ENCODE measurements at places on chromosomes 5 and 9.

DNA sequence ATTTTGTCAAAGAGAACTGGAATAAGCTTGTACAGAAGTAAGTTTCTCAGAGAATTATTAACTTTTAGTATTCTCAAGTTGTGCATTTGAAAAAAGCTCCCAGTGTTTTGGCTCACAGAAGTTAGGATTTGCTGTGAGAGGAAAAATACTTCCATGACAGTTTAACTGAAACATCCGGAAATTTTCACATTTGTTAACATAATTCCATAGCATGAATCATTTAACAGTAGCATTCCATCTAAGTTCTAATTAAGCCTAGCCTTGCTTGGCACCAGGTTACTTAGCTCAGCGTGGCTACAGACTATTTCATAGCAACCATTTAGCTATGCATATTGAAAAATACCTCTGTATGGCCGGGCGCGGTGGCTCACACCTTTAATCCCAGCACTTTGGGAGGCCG, 90.8 kb downstream of the LNPEP start:
- no peak for DNase-seq

DNA sequence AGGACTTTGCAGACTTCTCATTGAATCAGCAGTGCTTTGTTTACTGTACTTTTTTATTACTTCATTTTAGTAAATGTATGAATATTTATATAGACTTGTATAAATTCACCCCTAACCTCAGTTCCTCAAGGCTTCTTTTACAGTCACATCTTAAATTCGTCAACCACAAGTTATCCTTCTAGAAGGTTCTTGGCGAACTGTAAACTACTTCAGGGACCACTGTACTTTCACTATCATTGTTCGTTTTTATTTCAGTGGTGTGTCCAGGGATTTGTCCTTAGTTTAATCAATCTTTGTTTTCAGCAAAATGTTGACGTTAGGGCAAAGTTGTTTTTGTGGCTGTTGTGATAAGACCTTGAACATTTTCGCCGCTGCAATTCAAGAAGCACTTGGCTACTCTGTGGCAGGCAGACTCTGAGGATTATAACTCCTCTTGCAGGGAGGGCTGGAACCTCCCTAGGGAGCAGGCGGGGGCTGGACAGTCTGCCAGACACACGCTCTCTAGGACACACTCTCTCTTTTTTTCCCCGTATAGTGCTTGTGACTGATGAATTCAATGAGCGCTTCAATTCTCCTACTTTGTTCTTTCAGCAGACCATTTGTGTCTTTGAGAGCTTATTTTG, 252.8 kb downstream of the FBXL7 start:
- no peak for DNase-seq

- DNase-seq = no peak
These were observed 1255.2 kb downstream of the EFNA5 start for GRCh38 chr5:106415541-106415940.

DNA sequence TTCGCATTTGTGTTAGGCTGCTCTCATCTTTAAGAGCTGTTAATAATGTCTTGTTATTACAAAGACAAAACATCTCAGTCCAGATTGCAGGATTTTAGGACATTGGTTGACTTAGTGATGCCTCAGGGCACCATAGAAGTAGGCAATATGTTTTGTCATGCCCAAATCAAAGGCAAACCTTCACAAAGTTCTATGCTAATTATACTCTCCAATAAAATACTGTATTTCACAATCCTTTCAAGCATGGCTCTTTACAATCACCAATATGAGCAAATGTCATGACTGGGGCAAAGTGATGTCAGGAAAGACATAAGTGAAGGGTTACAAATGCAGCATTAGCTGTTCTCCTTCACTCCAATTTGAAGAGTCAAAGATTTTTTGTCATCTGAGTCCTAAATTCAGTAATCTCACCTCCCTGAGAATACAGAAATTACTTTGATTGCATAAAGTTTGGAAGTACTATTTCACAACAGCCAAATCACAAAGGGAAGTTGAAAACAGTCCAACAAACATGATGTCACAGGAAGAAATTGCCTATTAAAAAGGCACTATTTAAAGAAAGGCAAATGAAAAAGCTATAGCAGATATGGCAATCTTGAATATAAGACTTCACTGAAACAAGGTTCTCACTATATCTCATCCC, 303.2 kb downstream of the PRR16 start:
- DNase-seq = no peak

DNA sequence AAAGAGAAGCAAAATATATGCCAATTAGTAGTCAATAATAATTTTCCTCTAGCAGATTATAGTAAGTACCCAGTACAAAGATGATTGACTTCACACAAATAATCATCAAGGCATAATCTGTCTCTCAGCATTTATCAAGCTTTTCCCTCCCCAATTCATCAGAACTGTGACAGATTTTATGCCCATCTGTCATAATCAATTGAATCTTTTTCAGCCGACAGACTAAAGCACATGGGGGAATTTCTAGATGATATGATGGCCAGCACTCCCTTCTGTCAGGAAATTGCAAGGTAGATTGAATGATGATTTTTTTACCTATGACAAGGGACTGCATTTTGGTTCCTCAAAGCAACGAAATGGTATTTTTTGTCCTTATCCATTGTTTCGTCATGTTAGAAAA, 227.1 kb upstream of the CYLC2 start:
- no peak for DNase-seq

- peak; percentile 12 for DNase-seq
These were observed 88.3 kb downstream of the GIN1 start for GRCh38 chr5:103031607-103032006.

GRCh38 chr5:171625646-171626045, 160.0 kb upstream of the SMIM23 start:
- DNase-seq = no peak

GRCh38 chr9:130421154-130421801, 23.5 kb upstream of the ASS1 start:
- DNase-seq = no peak

- DNase-seq = no peak
These were observed 1.5 kb downstream of the ARPC5L start for GRCh38 chr9:124863371-124863871.

- no peak for DNase-seq
These were observed 162.8 kb downstream of the GABRG2 start for GRCh38 chr5:162230348-162230747.

DNA sequence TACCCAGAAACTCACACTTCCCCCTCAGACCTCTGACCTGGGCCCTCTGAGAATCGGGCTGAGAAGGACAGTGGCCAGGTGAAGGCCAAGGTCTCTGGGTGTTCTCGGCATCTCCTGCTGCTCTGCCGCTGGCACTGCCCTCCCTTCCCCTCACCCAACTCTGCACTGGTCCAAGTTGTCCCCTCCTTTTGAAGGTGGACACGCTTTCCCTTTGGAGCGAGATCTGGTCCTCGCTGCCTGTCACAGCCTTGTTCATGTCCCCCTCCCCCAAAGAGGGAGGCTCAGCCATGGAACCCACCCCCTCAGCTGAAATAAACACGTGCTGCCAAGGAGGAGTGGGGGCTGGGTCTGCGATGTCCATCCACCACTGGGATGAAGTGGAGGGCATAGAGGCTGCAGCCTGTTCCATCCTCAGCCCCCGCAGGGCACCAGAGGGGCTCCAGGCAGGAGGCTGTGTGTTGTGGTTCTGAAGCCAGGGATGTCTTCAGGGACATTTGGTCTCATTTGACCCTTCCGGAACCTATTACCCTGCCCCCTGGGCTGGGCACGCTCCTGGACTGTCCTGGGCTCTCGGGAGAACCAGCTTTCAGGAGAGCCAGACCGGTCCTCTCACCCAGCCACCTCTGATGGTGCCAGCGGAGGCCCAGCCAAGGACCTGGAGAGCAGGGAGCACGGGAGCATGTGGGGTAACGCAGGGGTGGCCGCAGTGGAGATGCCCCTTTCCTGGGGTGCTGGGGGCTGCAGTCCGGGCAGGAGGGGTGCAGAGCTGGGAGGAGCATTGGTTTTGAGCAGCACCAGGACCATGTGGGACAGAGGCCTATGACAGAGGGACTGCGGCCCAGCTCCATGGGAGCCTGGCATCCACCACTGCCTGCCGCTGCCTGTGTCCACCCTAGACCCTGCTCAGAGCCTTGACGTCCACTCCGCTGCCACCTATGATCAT, 4.7 kb upstream of the LCN2 start:
- no peak for DNase-seq

DNA sequence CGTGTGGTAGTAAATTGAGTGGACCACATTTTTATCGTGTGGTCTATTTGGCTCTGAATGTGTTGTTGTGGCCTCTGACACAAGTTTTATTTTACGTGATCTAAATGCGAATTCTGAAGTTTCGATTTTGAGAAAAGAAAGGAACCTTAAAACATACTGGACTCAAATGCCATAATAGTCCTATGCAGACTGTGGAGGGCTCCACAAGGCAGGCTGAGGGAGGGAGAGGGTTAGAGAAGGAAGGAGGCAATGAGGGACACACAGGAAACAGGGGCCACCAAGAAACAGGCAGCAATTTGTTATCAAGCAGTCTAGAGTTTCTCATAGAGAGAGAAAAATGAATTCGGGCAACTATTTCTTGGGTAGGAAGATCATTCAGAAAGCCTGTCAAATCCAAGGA, 110.4 kb upstream of the SEMA6A start:
- no peak for DNase-seq

- no peak for DNase-seq
These were observed 17.7 kb downstream of the SRP19 start for GRCh38 chr5:112878760-112879159.

DNA sequence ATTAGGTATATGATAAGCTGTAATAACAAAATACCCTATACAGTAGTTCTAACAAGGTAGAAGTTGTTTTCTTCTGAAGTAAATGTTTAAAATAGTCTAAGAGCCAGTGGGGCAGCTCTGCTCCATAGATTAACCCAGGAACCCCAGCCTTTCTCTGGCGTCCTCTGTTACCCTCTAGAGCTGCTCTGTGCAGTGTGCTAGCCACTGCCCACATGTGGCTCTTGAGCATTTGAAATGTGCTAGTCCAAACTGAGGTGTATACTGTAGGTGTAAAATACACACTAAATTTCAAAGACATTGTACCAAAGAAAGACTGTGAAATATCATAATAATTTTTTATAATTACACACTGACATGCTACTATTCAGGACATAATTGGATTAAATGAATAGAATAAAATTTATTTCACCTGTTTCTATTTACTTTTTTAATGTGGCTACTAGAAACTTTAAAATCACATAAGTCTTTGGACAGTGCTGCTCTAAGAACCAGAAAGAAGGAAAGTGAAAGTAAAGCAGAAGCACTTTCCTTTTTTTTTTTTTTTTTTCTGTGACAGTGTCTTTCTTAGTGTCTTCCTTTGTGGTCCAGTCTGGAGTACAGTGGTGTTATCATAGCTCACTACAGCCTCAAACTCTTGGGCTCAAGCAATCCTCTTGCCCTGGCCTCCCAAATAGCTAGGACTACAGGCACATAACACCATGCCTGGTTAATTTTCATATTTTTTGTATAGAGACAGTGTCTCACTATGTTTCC, 39.3 kb downstream of the RAI14 start:
- DNase-seq = no peak

GRCh38 chr5:83987513-83988292, 267.0 kb upstream of the HAPLN1 start:
- DNase-seq = no peak

- peak; percentile 50 for DNase-seq
These were observed 9.4 kb upstream of the DELE1 start for GRCh38 chr5:141914199-141914743.

GRCh38 chr9:100098046-100098886, 534 bp downstream of the ERP44 start:
- DNase-seq = peak; percentile 34

DNA sequence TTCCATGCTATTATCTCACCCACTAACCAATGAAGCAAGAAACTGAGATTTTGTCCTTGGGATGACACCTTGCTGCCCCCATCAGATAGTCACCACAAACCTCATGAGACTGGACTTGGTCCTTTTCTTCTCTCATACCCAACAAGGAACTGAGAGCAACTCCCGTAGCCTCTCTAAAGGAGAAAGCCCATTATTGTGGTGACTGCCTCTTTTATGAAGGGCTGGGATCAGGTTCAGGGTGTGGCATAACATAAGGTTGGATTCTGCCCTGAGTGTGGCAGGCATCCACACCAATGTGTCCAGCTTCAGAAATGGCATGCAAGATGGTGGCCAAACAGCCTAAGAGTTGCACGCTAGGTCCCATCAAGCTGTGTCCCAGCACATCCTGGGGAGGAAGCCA, 1.3 kb upstream of the ACTL7A start:
- no peak for DNase-seq

GRCh38 chr5:42887097-42887496, 75.4 kb upstream of the SELENOP start:
- DNase-seq = no peak

- DNase-seq = peak; percentile 81
These were observed 218.6 kb downstream of the PIK3R1 start for GRCh38 chr5:68433923-68434879.

- DNase-seq = no peak
These were observed 261.6 kb downstream of the MAN2A1 start for GRCh38 chr5:109951348-109951747.

DNA sequence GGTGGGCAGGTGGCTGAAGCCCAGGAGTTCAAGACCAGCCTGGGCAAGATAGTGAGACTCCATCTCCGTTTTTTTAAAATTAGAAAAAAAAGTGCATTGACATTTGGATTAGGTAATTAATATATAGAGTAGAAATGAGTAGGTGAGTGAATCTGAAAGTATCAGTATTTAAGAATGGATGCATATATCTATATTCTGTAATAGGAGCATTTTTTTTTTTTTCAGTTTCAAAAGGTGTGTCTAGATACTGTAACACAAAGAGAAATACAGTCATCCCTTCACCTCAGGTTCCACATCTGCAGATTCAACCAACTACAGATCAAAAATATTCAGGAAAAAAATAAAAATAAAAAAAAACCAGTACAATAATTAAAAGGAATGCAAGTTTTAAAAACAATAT, 50.8 kb downstream of the RBM27 start:
- no peak for DNase-seq

GRCh38 chr9:99030092-99030511, 74.8 kb upstream of the TGFBR1 start:
- DNase-seq = no peak

DNA sequence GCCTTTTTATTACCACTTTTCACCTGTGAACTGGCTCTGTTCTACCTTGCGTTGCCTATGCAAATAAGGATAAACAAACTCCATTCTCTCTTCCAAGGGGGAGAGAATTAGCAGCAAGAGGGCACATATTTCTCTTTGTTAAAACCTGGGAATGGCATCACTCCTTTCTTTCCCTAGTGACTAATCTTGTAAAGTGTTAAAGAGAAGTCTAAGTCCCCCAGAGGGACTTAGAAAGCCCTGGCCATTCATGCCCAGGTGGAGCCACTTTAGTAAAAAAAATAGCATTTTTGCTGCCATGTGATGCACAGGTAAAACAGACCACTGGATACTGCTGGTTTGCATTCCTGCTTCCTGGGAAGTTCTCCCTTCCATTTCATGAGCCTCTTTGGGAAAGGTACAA, 148.4 kb downstream of the MAN2A1 start:
- no peak for DNase-seq

DNA sequence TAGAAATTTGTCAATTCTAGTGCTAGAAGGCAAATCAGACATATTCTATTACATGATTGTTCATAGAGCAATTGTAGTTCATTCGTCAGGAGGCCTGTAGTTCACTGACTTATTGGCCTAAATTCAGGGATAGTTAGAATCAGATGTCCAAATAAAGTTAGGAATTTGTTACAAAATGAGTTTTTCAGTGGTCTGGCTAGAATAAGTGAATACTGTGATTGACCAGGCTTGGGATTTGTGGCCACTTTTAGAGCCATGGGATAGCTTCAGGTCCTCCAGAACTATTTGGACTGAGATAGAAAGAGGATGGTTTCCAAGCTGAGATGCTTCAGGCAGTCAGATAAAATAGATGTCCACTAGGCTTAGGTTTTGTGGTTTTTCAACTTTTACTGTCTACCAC, 199.1 kb upstream of the MPDZ start:
- DNase-seq = no peak

- DNase-seq = peak; percentile 13
These were observed 379.6 kb downstream of the MLLT3 start for GRCh38 chr9:20242510-20243189.
